ENCODE measurements at places on chromosomes 4 and X. TPM values are rescaled to one million over a fixed set of nuclear protein-coding genes. Genes with fewer than 3 reads are reported as not detected.

Gene IKBKG
- 22.3 TPM for polyA plus RNA-seq

Gene FGB
- polyA plus RNA-seq, result not detected

DNA sequence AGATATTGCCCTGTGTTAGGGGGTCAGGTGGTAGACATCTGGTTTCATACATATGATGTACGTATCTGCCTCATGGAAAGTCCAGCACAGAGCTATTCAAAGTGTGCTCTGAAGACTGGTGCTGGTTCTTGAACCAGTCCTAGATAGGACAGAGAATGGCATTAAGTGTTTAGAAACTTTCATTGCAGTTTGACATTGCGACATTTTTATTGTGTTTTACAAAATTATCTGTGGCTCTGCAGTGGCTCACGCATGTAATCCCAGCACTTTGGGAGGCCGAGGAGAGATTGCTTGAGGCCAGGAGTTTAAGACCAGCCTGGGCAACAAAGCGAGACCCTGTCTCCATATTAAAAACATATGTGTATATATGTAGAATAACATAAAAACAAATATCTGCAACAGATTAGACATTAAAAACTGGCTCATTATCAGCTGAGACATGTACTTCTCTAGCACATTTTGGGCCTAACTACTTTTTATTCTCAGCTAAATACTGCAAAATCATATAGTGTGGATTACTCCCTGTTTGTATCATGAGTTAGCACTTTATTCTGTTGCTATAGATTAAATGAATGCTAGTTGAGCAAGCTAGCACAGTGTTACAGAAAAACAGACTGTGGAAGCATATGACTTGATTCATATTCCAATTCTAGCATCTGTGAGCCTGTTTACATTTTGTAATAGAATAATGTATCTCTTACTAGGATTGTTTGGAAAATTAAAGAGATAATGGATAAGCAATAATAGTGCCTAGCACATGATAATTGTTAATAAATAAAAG, 57.1 kb downstream of the USP9X start:
- H3K36me3 ChIP-seq, result peaks cover 18% of the 10 kb centered on the region
- H3K27ac ChIP-seq, result peak overlapping the region; percentile 33
- H3K27me3 ChIP-seq, result no peaks in the 10 kb centered on the region
- DNase-seq, result no peak
- H3K4me3 ChIP-seq, result no peak overlapping the region

DNA sequence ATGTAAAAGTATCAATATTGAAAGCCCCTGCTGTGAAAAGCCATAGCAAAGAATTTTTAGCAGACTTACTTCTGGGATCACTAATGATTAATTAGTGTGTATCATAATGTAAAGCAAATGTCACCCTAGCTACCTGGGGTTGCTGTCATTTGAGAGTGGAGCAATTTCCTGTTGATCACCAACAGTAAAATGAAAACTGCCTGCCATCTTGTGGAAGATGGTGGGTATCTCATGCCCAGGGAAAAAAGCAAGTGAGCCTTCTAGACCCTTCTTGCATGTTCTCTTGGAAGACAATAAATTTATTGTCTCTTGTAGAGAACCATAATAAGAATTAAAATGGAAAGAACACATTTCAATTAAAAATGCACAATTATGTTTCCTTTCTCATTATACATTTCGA, 360.2 kb downstream of the ZIC3 start:
- DNase-seq, result no peak
- no peaks in the 10 kb centered on the region for H3K36me3 ChIP-seq
- H3K4me1 ChIP-seq, result no peaks in the 10 kb centered on the region
- H3K27me3 ChIP-seq, result no peaks in the 10 kb centered on the region

- no peak overlapping the region for H3K27ac ChIP-seq
- no peaks in the 10 kb centered on the region for H3K4me1 ChIP-seq
- no peaks in the 10 kb centered on the region for H3K27me3 ChIP-seq
- no peak overlapping the region for H3K4me3 ChIP-seq
- no peaks in the 10 kb centered on the region for H3K36me3 ChIP-seq
- DNase-seq, result no peak
These were observed 6.5 kb downstream of the DMD start for GRCh38 chrX:33204889-33205288.

Gene TLR10
- polyA plus RNA-seq, result 162 TPM

GRCh38 chr4:88995874-88996273, 61.1 kb downstream of the FAM13A start:
- H3K4me1 ChIP-seq, result no peaks in the 10 kb centered on the region
- H3K4me3 ChIP-seq, result no peak overlapping the region
- H3K36me3 ChIP-seq, result no peaks in the 10 kb centered on the region
- H3K27me3 ChIP-seq, result no peaks in the 10 kb centered on the region
- DNase-seq, result no peak
- H3K27ac ChIP-seq, result no peak overlapping the region

GRCh38 chr4:112889619-112890527, 159.6 kb upstream of the ANK2 start:
- H3K4me1 ChIP-seq, result no peaks in the 10 kb centered on the region
- no peak for DNase-seq
- no peaks in the 10 kb centered on the region for H3K36me3 ChIP-seq
- no peaks in the 10 kb centered on the region for H3K27me3 ChIP-seq
- H3K27ac ChIP-seq, result no peak overlapping the region

Gene CENPVL1
- not detected for polyA plus RNA-seq

- no peak overlapping the region for H3K4me3 ChIP-seq
- H3K27ac ChIP-seq, result no peak overlapping the region
- no peak for DNase-seq
- H3K36me3 ChIP-seq, result no peaks in the 10 kb centered on the region
These were observed 1014.2 kb downstream of the FAT4 start for GRCh38 chr4:126328914-126329313.

DNA sequence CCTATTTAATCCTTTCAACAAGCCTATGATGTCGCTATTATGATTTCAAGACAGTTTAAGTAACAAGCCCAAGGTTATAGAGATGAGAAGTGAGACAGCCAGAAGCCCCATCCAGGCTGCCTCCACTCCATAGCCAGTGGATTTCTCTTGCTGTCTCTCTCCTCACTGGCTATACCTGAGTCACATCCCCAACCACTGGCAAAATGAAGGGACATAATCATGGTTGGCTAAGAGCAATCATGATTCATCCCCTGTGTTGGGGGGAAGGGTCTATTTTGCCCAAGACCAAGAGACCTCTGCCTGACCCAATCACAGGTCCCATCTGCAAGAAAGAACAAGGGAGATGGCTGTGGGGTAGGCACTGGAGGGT, 334.9 kb upstream of the GATB start:
- H3K27me3 ChIP-seq, result peaks cover 9% of the 10 kb centered on the region
- H3K36me3 ChIP-seq, result peaks cover 4% of the 10 kb centered on the region
- no peak for DNase-seq
- no peak overlapping the region for H3K4me3 ChIP-seq

DNA sequence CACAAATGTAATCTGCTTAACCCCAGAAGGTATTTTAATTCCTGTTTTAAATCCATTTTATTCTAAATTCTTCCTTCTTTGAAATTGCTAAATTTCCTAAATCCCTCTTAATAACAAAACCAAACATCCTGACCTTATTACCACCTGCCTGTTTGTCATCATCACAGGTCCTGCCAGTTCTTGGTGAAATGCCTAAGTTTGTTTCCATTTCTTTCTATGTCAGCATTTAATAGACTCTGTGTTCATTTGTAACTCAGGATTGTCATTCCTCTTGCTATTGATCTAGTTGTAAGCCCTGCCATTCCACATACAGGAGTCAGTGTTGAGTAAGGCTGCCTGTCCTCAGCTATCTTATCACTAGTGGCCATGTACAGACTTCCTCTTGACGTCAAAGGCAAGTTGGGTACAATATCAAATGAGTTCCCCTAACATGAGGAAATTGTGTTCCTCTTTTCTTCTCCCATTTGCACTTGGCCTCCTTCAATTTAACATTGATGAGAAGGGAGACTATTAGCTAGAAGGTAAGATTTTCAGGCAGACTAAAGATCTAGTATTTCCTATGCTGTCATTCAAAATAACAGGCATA, 440.1 kb downstream of the AFF2 start:
- no peak overlapping the region for H3K27ac ChIP-seq
- no peaks in the 10 kb centered on the region for H3K4me1 ChIP-seq
- no peaks in the 10 kb centered on the region for H3K27me3 ChIP-seq

- H3K4me1 ChIP-seq, result no peaks in the 10 kb centered on the region
- H3K4me3 ChIP-seq, result no peak overlapping the region
- H3K36me3 ChIP-seq, result no peaks in the 10 kb centered on the region
- no peaks in the 10 kb centered on the region for H3K27me3 ChIP-seq
These were observed 78.2 kb downstream of the EPHA5 start for GRCh38 chr4:65592089-65592488.

GRCh38 chr4:151043803-151044515, 28.9 kb upstream of the LRBA start:
- H3K27ac ChIP-seq, result no peak overlapping the region
- H3K27me3 ChIP-seq, result no peaks in the 10 kb centered on the region
- no peak overlapping the region for H3K4me3 ChIP-seq
- no peaks in the 10 kb centered on the region for H3K36me3 ChIP-seq
- no peak for DNase-seq

GRCh38 chr4:127985989-127986388, 20.8 kb downstream of the ABHD18 start:
- H3K27ac ChIP-seq, result no peak overlapping the region
- DNase-seq, result no peak
- H3K4me1 ChIP-seq, result peaks cover 3% of the 10 kb centered on the region
- H3K36me3 ChIP-seq, result peaks cover 20% of the 10 kb centered on the region
- H3K4me3 ChIP-seq, result no peak overlapping the region

Gene BANK1
- 501 TPM for polyA plus RNA-seq

Gene GAGE12H
- polyA plus RNA-seq, result not detected

DNA sequence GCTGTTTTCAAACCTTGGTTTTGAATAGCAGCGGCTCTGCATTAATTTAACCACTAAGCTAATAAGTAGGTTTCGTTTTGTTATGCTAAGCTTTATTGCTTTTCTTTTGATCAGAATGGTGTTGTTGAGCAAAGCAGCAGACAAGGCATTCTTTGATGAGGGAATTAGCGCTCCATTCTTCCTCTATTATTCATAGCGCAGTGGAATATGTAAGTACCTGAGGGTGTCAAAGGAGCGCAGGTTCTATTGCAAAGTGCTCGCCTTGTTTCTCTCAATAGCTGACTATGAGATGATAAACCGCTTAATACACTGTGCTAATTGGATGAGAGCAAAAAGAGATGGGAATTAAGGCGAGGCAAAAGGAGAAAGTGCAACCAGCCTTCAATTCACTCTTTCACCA, 16.3 kb downstream of the ARX start:
- H3K27me3 ChIP-seq, result peaks cover 34% of the 10 kb centered on the region
- H3K4me3 ChIP-seq, result no peak overlapping the region
- H3K27ac ChIP-seq, result no peak overlapping the region
- peaks cover 11% of the 10 kb centered on the region for H3K4me1 ChIP-seq
- DNase-seq, result no peak

DNA sequence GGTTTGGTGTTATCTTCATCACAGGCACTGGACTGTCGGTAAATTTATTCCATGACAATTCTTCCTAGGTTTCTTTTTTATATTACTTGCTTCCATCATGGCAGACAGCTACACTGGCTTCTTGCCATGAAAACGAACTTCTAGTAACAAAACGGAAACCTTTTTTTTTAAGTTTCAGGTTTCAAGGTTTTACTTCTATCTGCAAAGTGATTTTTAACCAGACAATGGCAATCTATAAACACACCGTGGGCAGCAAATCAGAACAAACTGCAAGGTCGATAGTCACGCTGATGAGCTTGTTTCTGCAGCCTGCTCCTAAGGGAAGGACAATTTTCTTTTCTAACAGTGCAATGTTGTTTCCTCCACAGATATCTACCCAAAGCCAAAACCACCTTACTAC, 29.9 kb downstream of the XG start:
- no peaks in the 10 kb centered on the region for H3K4me1 ChIP-seq
- H3K27me3 ChIP-seq, result peaks cover 43% of the 10 kb centered on the region
- H3K4me3 ChIP-seq, result no peak overlapping the region
- H3K27ac ChIP-seq, result no peak overlapping the region
- no peak for DNase-seq
- H3K36me3 ChIP-seq, result no peaks in the 10 kb centered on the region

Gene HMX1
- not detected for polyA plus RNA-seq

DNA sequence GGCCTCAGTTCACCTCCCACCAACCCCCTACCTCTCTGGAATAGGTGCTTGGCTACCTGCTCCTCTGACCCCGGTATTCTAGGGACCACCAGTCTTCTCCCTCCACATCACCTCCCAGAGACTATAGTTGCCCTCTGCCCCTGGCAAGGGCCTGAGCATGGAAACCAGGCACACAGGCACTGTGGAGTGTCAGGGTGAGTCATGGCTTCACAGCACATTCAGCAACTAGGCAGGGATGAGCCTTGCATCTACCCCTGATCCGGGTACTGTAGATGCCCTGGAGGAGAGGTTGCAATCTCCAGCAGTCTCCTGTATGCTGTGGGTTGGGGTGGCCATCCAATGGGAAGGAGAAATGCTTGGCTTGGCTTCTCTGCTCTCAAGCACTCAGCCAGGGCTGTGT, 472.7 kb downstream of the IDS start:
- DNase-seq, result no peak
- H3K27ac ChIP-seq, result no peak overlapping the region
- H3K36me3 ChIP-seq, result no peaks in the 10 kb centered on the region
- H3K27me3 ChIP-seq, result no peaks in the 10 kb centered on the region
- H3K4me1 ChIP-seq, result no peaks in the 10 kb centered on the region

Gene ATP8A1
- polyA plus RNA-seq, result 25.2 TPM

- no peaks in the 10 kb centered on the region for H3K27me3 ChIP-seq
- no peak overlapping the region for H3K27ac ChIP-seq
- H3K4me3 ChIP-seq, result no peak overlapping the region
- peaks cover 5% of the 10 kb centered on the region for H3K36me3 ChIP-seq
These were observed 18.0 kb downstream of the ETDC start for GRCh38 chrX:135327299-135327698.

Gene PRSS12
- polyA plus RNA-seq, result 0.16 TPM

Gene RGN
- not detected for polyA plus RNA-seq

Measured in naive B cell (primary cell).